ENCODE measurements at places on chromosomes 6 and 20.

DNA sequence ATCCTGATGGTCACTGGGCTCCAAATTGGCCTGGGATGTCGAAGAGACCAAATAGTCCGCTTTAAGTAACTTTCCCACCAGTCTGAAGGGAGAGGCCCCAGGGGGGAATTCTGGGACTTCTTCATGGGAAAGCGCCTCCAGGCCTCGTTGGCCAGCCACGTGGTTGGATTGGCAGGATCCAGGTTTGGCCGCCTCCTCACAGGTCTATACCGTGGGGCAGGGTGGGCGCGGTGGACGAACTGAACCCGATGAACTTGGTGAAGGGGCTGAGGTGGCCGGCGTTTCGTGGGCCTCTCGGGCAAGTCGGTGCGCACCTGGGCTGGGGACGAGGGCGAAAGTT, 297 bp downstream of the POM121L2 start:
- no peak for DNase-seq

DNA sequence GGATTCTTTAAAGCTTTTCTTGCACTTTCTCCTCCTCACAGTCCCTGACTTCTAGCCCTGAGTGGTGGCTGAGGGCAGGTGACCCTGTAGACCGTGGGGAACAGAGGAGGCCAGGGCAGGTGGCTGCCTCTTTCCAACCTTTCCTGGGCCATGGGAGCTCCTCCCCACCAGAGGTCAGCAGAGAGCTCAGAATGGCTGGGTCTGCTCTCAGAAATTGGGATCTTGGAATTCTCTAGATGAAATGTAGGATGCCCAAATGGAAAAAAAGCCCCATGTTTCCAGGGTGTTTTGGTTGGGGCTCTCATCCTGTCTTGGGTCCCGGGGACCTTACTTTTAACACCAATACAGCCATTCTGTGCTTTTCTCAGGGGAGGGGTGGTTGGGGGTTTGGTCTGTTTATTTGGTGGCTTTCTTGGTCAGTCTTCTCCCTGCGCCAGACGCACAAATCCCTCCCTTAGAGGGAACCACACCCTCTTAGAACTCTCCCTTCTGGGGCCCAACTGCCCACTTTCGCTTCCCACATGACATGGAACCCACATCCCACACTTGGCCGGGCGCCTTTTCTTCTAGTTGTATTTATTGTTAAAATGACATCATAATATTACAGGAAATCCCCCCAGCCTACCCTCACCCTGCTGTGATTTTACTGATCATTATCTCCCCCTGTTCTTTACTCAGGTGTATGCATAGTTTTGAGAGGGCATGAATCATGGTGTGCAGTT, 17.9 kb downstream of the GNAS start:
- DNase-seq, result peak; percentile 31

GRCh38 chr6:84304881-84305280, 77.4 kb upstream of the CEP162 start:
- DNase-seq, result no peak

GRCh38 chr20:20839771-20840170, 127.3 kb upstream of the RALGAPA2 start:
- DNase-seq, result no peak

GRCh38 chr6:36414481-36414880, 27.0 kb upstream of the ETV7 start:
- DNase-seq, result no peak

Data from fibroblast of skin of left quadriceps (primary cell).